SW480 (cell line): ENCODE measurements at places on chromosomes 12 and 14.

DNA sequence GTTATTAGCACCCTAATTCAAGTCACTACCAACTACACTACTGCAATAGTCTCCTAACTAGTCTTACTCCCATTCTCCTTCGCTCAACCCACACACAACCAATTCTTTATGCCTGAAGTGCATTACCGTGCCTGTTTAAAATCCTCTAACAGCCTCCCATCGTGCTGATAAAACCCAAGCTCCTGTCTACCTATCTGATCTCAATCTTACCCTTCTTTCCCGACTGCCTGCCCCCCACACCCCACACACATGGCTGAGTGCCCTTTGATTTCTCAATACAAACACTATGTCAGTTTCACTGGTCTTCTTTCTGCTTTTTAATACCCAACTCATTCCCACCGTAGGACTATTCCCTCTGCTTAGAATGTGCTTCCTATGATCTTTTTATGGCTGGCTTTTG lies 59.9 kb downstream of the SPPL3 start:
- DNase-seq: no peak

- no peak for DNase-seq
Measured at GRCh38 chr12:117111821-117112595, 12.8 kb upstream of the TESC start.

DNA sequence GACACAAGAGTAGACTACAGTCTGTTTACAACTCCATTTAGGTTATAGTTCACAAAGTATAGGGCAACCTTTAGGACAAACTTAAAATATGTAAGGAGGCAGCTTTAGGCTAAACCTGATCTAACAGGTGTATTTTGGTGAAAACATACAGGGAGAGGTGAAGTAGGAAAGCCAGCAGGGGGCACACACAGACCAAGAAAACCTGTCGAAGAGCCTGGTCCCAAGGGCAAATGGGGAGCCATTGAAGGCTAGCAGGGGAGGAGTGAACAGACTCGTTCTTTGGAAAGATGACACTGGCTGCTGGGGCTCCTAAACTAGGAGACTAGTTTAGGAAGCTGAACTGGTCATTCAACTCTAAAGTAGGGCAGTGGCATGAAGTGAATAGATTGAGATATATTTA lies 138.8 kb upstream of the WSCD2 start:
- DNase-seq: peak; percentile 34

- no peak for DNase-seq
Measured at GRCh38 chr12:121241156-121241970, 31.4 kb downstream of the P2RX4 start.

GRCh38 chr12:45216230-45216982 lies 511 bp downstream of the ANO6 start:
- DNase-seq: peak; percentile 47

GRCh38 chr12:58732894-58733293 lies 187.4 kb downstream of the LRIG3 start:
- no peak for DNase-seq

- no peak for DNase-seq
Measured at GRCh38 chr12:31386364-31386777, 60.4 kb upstream of the SINHCAF start.
